ENCODE measurements at places on chromosomes 7 and 10. TPM values are rescaled to one million over a fixed set of nuclear protein-coding genes. Genes with fewer than 3 reads are reported as not detected.

GRCh38 chr10:97719602-97720001 lies 6.1 kb downstream of the MARVELD1 start:
- no peaks in the 10 kb centered on the region for H3K27me3 ChIP-seq
- H3K36me3 ChIP-seq, result peaks cover 14% of the 10 kb centered on the region
- H3K27ac ChIP-seq, result no peak overlapping the region
- no peak overlapping the region for H3K4me3 ChIP-seq
- no peak for DNase-seq
- H3K4me1 ChIP-seq, result peaks cover 42% of the 10 kb centered on the region

DNA sequence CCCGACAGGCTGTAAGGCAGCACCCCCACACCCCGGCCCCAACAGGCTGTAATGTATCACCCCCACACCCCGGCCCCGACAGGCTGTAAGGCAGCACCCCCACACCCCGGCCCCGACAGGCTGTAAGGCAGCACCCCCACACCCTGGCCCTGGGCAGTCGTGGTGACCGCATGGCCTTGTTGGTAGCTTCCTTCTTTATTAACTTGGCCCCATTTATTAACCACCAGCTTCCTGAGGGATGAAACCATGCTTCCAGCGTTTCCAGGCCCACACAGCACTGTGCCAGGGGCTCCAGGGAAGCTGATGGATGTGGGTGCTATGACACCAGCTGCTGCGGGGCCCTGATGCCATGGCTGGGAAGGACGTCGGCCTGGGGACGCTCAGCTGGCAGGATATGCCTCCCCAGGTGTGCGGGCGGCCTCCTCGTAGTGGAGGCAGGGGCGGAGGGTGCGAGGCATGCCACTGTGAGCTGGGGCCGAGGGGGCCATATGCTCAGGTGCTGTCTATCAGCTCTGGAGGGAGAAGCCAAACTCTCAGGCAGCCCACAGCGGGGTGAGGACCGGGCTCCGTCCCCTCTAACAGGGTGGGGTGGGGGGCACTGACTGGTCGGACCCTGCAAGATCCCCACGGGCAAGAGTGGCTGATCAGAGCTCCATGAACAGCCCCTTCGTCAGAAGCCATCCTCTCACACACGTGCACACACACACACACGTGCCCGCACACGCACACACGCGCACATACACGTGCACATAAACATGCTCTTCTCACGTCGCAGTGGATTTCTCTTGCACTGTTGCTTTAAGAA lies 311.0 kb downstream of the PTPRN2 start:
- H3K36me3 ChIP-seq, result no peaks in the 10 kb centered on the region
- no peak overlapping the region for H3K4me3 ChIP-seq
- H3K27ac ChIP-seq, result no peak overlapping the region
- H3K4me1 ChIP-seq, result no peaks in the 10 kb centered on the region
- no peak for DNase-seq

DNA sequence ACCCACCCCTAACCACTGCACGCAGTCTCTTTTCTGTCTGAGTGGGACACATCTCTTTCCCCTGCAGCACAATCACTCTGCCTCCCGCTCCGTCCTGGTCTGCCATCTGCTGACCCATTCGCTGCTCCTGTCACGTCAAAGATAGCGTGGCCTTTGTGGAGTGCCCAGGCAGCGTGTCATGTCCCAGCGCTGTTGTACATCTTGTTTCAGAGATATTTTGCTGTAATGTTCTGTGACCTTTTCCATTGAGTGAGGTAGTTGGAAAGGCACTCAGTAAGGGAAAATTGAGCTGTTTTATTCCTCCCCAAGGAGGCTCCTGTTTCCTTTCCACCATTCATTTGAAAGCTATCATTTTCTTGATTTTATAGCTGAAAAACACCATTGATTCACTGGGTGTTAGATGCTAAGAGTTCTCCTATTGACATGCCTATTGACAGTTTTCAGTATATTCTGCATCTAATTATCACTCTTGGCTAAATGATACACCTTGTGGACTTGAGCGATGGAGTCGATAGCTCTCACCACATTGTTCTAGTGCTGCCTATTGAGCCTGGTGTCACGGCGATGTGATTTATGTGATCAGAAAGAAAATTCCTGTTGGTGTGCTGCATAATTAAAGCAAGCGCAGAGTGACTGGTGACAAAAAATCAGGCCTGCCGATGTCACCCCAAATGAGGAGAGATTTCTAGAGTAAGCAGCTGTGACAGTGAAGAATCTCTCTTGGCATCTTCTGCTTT lies 372.6 kb downstream of the LRMDA start:
- no peaks in the 10 kb centered on the region for H3K36me3 ChIP-seq
- H3K4me1 ChIP-seq, result no peaks in the 10 kb centered on the region
- no peak overlapping the region for H3K4me3 ChIP-seq
- no peak overlapping the region for H3K27ac ChIP-seq
- H3K27me3 ChIP-seq, result peaks cover 3% of the 10 kb centered on the region

Gene NUTM2D
- total RNA-seq, result 2.3 TPM

Gene PNLIPRP1
- not detected for total RNA-seq
